ENCODE measurements at places on chromosomes 5 and 9. TPM values are rescaled to one million over a fixed set of nuclear protein-coding genes. Genes with fewer than 3 reads are reported as not detected.

Gene TEX53
- total RNA-seq: not detected

Gene SPATA31E1
- not detected for total RNA-seq

Gene EGR1
- total RNA-seq: 4.5 TPM

Gene CBY3
- not detected for total RNA-seq

Gene ALDH7A1
- total RNA-seq: 132 TPM

Gene CAVIN4
- 1.00 TPM for total RNA-seq

Gene HMGXB3
- total RNA-seq: 20.0 TPM

Gene NRARP
- 0.22 TPM for total RNA-seq

Gene LRRTM2
- total RNA-seq: not detected

Gene PTTG1
- 161 TPM for total RNA-seq

Gene DRD1
- total RNA-seq: not detected

Gene MAPKAP1
- total RNA-seq: 64.3 TPM

Gene SPATA31D4
- total RNA-seq: not detected

Gene CD274
- 0.49 TPM for total RNA-seq

Gene TAF11L5
- total RNA-seq: not detected

Gene ZNF300
- total RNA-seq: 5.3 TPM

Gene KCNN2
- total RNA-seq: not detected

Gene PGM5
- not detected for total RNA-seq

Gene EIF4E1B
- total RNA-seq: not detected

Gene ACOT12
- not detected for total RNA-seq

All from HepG2 (cell line).